Thyroid gland (tissue), 4 donors: ENCODE measurements at places on chromosomes 16 and 17.

DNA sequence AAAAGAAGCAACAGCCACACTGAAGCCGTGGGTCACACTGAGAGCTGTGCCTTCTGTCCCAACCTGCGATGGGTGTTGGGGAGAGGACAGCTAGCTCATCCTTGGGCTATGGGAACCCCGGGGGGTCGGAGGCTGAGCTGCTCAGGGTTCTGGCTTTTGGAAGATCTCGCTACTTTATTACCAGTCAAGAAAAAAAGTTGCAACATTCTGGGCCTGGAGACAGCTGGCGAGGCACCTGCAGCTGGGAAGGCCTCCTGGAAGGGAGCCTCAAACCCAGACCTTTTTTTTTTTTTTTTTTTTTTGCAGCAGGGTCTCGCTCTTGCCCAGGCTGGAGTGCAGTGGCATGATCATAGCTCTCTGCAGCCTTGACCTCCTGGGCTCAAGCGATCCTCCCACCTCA, 24.9 kb downstream of the TPSD1 start:
- H3K27me3 ChIP-seq = no peaks in the 10 kb centered on the region
- H3K27ac ChIP-seq = no peak overlapping the region
- no peaks in the 10 kb centered on the region for H3K4me1 ChIP-seq
- no peak overlapping the region for H3K4me3 ChIP-seq
- DNase-seq = no peak
- H3K36me3 ChIP-seq = no peaks in the 10 kb centered on the region

DNA sequence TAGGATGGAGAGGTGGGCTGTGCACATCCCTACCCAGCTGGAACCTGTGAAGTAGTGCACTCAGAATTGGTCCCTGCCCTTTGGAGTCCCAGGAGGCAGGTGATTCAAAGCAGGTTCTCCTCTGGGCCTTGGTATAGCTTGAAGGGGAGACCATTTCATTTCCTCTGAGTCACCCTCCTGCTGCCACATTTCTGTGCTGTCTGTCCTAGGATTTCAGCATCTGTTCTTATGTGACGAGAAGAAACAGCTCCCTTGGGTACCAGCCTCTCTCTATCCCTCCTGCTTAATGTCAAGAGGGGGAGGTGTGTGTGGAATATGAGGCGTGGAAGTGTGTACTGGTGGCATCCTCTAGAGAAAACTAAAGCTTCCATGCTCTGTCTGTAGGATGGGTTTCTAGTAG, 5.0 kb upstream of the NFE2L1 start:
- no peak for DNase-seq
- H3K4me3 ChIP-seq = no peak overlapping the region
- H3K27me3 ChIP-seq = no peaks in the 10 kb centered on the region
- H3K4me1 ChIP-seq = no peaks in the 10 kb centered on the region
- no peaks in the 10 kb centered on the region for H3K36me3 ChIP-seq

DNA sequence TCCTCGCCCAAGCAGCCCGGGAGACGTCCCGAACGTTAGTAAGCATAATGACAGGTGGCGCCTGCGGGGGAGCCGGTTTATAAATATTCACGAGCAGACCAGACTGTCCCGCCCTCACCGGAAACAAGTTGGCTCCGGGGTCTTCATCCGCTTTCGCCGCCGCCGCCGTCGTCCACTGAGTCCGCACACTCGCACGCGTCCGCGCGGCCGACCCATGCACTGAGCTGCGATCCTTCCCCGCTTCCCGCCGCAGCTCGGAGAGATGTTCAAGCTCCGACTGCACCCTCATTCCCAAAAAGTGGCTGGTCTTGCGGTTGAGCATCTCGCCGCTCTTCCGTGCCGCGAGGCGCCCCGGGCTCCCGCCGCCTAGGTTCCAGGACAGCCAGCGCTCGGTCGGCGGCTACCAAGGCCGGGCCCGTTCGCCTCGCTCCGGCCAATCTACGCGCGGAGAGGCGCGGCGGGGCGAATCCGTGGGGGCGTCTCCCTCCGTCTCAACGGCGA, 385 bp downstream of the CFAP119 start:
- no peaks in the 10 kb centered on the region for H3K27me3 ChIP-seq
- H3K4me1 ChIP-seq = peaks cover 22% of the 10 kb centered on the region
- H3K27ac ChIP-seq = peak overlapping the region; percentile 2
- DNase-seq = peak; percentile 46

DNA sequence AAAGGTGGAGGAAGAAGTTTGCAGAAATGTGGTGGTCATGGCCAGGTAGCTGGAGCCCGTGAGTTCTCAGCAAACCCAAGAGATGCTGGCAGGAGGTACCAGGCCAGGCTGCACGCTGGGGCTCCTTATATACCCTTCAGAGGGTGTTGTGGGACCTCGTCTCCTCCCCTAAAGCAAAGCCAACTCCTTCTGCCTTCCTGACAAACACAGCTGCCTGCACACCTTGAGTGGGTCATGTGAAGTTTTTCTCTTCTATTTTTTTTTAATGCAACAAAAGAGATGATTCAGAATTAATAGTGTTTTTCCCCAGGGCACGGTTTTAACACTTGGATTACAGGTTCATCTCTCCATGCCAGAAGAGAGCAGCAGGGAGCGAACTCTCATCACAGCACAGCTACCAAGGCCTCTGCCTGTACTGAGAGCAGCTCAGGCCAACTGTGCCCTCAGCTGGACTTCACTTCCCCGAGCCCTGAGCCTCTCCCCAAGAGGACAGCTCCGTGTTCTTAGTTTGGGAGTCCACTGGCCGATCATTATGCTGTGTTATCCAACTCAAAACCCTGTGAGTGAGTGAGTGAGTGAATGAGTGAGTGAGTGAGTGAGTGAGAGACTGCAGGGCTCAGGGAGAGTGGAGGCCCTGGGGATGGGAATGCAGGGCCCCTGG, at the start of gene KRT15:
KRT15 (minus strand) TSS at position 102 of the 661 bp plus-strand sequence; CDS start at position 39, 63 bp downstream.
- no peaks in the 10 kb centered on the region for H3K36me3 ChIP-seq
- no peak for DNase-seq
- H3K4me1 ChIP-seq = no peaks in the 10 kb centered on the region
- H3K4me3 ChIP-seq = no peak within 1 kb of the TSS
- no peaks in the 10 kb centered on the region for H3K27me3 ChIP-seq
- no peak within 1 kb of the TSS for H3K27ac ChIP-seq

- H3K4me1 ChIP-seq = no peaks in the 10 kb centered on the region
- H3K4me3 ChIP-seq = no peak overlapping the region
- H3K27ac ChIP-seq = no peak overlapping the region
These were observed 137.7 kb upstream of the CDH5 start for GRCh38 chr16:66228792-66229191.
